ENCODE measurements at places on chromosomes 1 and 21. TPM values are rescaled to one million over a fixed set of nuclear protein-coding genes. Genes with fewer than 3 reads are reported as not detected.

AMIGO1 gene
- polyA plus RNA-seq = 6.2 TPM

SHC1 gene
- polyA plus RNA-seq = 84.1 TPM

B3GALT5 gene
- polyA plus RNA-seq = 1.8 TPM

MIB2 gene
- 34.7 TPM for polyA plus RNA-seq

EPHX1 gene
- polyA plus RNA-seq = 59.0 TPM

CELA2B gene
- 0.43 TPM for polyA plus RNA-seq

CLCNKA gene
- 9.8 TPM for polyA plus RNA-seq

FAM151A gene
- 32.2 TPM for polyA plus RNA-seq

CLCA4 gene
- not detected for polyA plus RNA-seq

LGR6 gene
- polyA plus RNA-seq = 0.90 TPM

LIN28A gene
- 0.15 TPM for polyA plus RNA-seq

RORC gene
- polyA plus RNA-seq = 0.80 TPM

FAM167B gene
- 5.8 TPM for polyA plus RNA-seq

FCRL1 gene
- 0.05 TPM for polyA plus RNA-seq

NBPF10 gene
- 4.3 TPM for polyA plus RNA-seq

PRAMEF9 gene
- polyA plus RNA-seq = not detected

MYOM3 gene
- polyA plus RNA-seq = 22.1 TPM

FAM78B gene
- 1.5 TPM for polyA plus RNA-seq

KRTAP19-7 gene
- not detected for polyA plus RNA-seq

NR5A2 gene
- polyA plus RNA-seq = 2.0 TPM

PLA2G2D gene
- 0.08 TPM for polyA plus RNA-seq

TMPRSS2 gene
- polyA plus RNA-seq = 36.0 TPM

TNFRSF1B gene
- 4.4 TPM for polyA plus RNA-seq

ZNF281 gene
- 28.0 TPM for polyA plus RNA-seq

LRRC71 gene
- polyA plus RNA-seq = 0.83 TPM

NES gene
- 146 TPM for polyA plus RNA-seq

UBL4B gene
- not detected for polyA plus RNA-seq

CFAP45 gene
- 3.8 TPM for polyA plus RNA-seq

SCAF4 gene
- polyA plus RNA-seq = 49.4 TPM

RGS13 gene
- not detected for polyA plus RNA-seq

C1orf210 gene
- 21.1 TPM for polyA plus RNA-seq

TRIM17 gene
- 8.1 TPM for polyA plus RNA-seq

OPRD1 gene
- polyA plus RNA-seq = 0.52 TPM

VCAM1 gene
- polyA plus RNA-seq = 44.6 TPM

GPR161 gene
- 21.7 TPM for polyA plus RNA-seq

GNG12 gene
- 105 TPM for polyA plus RNA-seq

NKAIN1 gene
- polyA plus RNA-seq = 3.4 TPM

C1QTNF12 gene
- polyA plus RNA-seq = 8.2 TPM

TDRD10 gene
- polyA plus RNA-seq = 1.4 TPM

SH2D5 gene
- polyA plus RNA-seq = 0.86 TPM

PTGS2 gene
- 0.78 TPM for polyA plus RNA-seq

IQCC gene
- polyA plus RNA-seq = 10.2 TPM

PSEN2 gene
- polyA plus RNA-seq = 18.0 TPM

CD101 gene
- 3.6 TPM for polyA plus RNA-seq

OR6N1 gene
- polyA plus RNA-seq = not detected

PRR9 gene
- not detected for polyA plus RNA-seq

ST6GALNAC5 gene
- polyA plus RNA-seq = 3.0 TPM

Measured in left kidney (tissue), 8 donors.